ENCODE measurements at places on chromosomes 7 and 10.

- no peak for DNase-seq
These were observed 16.7 kb downstream of the USP6NL start for GRCh38 chr10:11594589-11595394.

DNA sequence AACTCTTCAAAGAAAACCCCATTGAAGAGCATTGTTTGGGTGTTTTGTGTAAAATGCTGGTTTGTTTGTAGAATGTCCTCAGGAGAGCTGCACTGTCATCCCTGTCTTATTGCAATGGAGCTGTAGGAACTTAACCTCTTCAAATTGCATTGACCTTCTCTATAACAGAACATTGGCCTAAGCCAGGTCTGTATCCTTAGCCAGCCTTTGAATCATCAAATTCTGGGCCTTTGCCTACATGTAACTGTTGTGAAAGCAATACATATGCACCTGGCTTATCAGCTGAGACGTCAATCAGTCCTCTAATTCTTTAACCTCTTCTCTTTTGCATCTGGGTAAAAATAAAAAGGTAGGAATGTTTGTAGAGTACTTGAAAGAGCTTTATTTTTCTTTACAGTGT is 196.0 kb downstream of the CSTF2T start:
- DNase-seq, result no peak

- no peak for DNase-seq
These were observed 62.5 kb downstream of the RSU1 start for GRCh38 chr10:16754765-16755164.

GRCh38 chr7:138835087-138835486 is 37.1 kb upstream of the ATP6V0A4 start:
- DNase-seq, result no peak

DNA sequence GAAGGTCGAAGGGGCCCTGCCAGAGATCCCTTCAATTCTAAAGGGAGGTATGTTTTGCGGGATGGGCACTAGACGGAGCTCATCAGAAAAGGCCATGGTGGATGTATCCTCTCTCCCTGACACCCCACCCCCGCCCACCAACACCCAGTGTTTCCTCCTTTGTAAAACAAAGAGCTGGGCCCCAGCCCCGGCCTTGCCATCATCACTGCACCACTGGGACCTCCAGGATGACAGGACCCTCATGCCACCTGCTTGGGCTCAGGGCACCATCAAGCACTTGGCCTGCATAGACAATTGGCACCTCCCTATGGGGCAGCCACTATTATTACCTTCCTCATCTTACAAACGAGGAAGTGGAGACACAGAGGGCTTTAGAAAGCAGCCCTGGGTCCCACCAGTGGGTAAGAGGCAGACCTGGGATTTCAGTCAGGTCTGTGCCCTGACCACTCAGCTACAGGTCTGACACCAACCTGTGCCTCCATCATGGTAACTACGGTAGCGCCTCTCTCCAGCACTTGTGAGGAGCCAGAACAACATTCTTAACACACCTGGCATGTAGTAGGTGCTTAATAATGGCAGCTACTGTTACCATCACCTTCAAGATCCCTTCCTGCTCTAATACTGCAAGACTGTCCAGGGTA is 2.0 kb downstream of the CALML3 start:
- no peak for DNase-seq

- no peak for DNase-seq
These were observed 400.0 kb upstream of the CELF2 start for GRCh38 chr10:10617686-10618085.

DNA sequence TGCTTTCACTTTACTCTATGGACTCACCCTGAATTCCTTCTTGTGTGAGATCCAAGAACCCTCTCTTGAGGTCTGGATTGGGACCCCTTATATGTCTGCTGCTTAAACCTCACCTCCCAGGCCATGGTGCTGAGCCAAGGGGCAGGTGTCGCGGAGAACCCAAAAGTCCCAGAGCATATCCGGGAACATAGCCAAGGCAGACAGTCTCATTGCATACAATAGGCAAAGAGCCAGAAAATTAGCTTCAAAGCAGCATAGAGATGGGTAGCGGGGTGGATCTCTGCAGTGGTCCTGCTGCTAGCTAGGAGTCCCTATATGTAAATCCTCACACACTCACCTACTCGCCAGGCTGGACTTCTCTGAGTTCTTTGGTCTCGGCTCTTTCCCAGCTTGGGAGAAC is 5.5 kb downstream of the CCL24 start:
- no peak for DNase-seq

DNA sequence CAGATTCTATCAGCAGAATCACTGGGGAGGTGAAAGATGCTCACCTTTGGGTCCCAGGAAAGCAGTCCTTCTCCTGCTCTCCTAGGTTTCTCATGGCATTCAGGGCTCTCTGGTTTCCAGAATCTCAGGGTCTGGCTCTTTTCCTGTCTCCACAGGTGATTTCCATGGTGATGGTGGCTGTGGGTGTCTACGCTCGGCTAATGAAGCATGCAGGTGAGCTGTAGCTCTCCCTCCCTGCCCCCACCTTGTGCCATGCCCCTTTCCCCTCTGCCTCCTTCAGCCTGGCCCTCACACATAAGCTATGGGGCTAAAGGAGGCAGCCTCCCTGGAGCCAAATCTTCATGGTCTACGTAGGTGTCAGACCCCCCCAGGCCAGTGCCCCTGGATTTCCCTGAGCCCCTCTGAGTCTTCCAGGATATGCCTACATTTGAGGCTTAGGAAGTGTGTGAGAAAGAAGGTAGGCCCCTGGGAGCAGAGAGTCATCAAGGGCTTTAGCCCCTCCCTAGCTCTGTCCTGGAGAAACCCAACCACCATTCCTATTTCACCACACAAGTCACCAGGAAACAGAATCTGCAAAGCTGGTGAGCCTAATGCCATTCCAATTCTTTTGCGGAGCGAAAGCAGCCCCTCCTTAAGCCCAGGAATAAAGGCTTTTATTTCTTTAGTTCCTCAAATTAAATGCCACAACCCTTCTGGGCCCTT is 17.2 kb downstream of the TSPAN33 start:
- DNase-seq, result no peak

DNA sequence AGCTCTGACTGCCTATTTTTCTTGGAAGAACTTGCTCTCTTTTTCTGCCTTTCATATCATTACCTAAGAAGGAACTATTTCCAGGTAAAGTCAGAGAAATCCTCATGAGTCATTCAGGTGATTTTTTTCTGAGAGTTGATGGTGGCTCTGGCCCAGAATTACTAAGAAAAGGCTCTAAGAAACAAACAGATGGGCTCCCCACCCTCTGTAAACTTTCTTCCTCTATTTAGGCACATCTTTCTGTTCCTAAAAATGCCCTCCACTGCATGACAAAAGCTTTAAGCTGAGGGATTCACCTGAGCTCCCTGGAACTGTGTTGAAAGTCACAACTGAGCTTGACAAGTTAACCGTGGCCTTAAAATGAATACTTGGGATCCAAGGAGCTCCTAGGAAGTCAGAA is 1.6 kb downstream of the OLAH start:
- no peak for DNase-seq

GRCh38 chr10:117463545-117463920 is 79.0 kb upstream of the EMX2 start:
- no peak for DNase-seq

DNA sequence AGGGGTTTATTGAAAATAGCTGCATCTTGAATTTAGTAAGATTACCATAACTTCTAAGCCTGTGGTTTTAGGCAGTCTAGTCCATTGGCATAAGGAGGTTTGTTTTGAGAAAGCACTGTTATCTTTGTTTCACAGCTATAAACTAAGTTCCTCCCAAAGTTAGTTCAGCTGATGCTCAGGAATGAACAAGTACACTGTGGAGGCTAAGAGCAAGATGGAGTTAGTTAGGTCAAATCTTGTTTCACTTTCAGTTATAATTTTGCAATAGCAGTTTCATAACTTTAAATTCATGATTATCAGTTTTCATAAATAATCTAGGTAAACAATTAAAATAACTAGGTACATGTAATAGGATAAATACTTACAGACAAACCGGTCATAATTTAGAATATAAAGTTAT is 15.4 kb downstream of the SEC61G start:
- DNase-seq, result no peak

GRCh38 chr7:77482015-77482414 is 55.1 kb upstream of the PTPN12 start:
- DNase-seq, result no peak

DNA sequence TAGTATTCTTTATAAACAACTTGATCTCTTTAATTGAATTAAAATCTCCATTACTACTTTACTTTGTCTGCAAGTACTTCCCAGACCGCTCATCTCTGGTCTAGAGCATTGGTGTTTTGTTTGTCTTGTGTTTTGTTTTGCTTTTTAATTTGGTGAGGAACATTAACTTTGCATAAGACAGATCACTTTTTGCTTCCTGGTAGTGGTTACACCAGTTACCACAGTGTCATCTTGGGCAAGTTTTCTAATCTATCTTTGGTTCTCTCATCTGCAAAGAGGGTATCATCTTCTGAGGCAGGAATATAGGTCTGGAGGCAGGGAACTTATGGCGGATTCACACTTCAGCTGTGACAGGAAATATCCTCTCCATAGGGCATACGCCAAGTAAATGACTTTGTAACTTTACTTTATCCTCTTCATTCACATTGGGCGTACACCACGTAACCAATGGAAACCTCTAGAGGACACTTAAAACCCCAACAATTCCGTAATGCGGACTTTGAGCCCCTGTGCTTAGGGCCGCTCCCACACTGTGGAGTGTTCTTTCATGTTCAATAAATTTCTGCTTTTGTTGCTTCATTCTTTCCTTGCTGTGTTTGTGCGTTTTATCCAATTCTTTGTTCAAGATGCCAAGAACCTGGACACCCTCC is 83.2 kb upstream of the JAZF1 start:
- DNase-seq, result no peak

- DNase-seq, result no peak
These were observed 72.6 kb upstream of the RHOBTB1 start for GRCh38 chr10:61016630-61017029.

DNA sequence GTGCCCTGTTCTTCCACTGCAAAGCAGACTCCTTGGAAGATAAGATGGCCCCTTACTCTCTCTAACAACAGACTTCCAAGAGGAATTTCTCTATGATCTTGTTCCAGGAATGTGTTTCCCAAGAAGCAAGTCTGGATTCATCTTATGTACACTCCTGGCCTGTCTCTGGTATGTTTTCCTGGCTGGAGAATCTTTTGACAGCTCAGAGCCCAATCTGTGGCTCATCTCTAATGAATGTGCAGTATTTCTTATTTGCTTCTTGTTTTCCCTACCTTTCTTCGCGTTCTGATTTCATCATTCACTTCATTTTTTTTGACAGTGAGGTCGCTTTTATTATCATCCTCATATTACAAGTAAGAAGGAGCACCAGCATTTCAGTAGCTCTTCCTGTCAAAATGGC is 53.0 kb upstream of the PITRM1 start:
- no peak for DNase-seq

GRCh38 chr7:112896026-112896601 is 105.9 kb upstream of the TMEM168 start:
- no peak for DNase-seq

GRCh38 chr7:73418113-73418703 is 15.4 kb upstream of the FZD9 start:
- DNase-seq, result no peak

GRCh38 chr10:113316506-113316905 is 236.3 kb upstream of the HABP2 start:
- no peak for DNase-seq

GRCh38 chr7:151416941-151417315 is 7.1 kb upstream of the WDR86 start:
- peak; percentile 44 for DNase-seq

DNA sequence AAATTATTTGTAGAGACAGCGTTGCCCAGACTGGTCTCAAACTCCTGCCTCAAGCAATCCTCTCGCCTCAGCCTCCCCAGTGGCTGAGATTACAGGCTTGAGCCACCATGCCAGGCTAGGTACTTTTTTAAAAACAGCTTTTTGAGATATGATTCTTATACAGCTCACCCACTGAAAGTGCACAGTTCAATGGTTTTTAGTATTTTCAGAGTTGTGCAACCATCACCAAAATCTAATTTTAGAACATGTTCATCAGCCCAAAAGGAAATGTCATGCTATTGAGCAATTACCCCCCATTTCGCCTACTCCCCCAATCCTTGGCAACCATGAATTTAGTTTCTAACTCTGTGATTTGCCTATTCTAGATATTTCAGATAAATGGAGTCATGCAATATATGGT is 73.7 kb downstream of the EVX1 start:
- DNase-seq, result no peak

- no peak for DNase-seq
These were observed 12.1 kb upstream of the SNX13 start for GRCh38 chr7:17952387-17952786.

DNA sequence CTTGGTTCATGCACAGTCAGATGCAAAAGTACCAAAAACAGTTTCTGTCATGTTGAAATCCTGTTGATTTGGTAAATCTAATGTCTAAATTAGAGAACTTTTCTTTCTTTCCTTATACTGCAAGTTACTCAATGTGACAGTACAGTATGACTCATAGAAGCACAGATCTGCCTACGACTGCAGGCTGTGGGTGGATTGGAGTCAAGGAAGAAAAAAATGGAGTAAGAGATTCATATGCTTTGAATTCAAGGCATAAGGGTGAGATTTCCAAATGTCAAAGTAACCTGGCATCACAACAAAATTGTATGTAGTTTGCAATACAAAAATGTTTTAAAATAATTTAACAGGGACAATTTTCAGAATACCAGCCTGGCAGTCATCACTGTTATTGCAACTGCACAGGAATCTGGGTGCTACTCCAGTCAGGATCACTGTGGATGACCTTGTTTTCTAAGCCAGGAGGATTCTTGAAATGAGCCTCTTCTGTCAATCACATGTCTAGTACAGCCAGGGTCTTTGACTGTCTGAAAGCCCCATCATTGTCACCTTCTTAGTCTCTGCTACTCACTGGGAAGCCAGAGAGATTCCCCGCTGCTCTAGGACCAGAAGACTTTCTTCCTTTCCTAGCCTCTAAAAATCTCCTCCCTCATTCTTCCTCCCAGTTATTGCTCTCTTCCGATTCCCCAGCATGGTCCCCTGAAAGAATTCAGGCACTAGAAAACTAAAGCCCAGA is 83.6 kb downstream of the CD36 start:
- no peak for DNase-seq

DNA sequence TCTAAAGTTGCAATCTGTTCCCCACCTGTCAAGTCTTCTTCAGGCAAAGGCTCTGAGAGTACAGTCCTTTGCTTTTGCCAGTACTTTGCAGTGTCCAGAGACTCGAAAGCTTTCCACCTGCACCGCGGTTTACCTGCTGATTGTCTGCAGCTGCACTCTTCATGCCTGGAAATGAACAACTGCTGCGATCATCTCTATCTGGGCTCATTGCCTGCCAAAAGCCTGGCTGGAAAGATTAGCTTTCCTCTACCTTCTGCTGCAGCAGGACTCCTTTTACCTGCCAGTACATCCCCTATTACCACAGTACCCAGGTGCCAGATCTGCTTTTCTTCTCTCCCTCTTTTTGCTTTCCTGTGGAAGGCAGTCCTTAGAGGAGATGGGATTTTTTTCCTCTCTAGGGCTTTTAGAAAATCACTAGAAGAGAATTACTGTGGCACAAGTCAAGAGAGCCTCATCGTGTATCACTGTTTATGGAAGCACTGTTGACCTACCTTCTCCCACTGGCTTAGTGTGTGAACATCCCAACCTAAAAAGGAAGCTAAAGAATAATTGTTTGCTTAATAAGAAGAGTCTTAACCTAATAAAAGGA is 2.2 kb downstream of the STRIP2 start:
- DNase-seq, result no peak

- DNase-seq, result no peak
These were observed 45.5 kb upstream of the TMEM140 start for GRCh38 chr7:135102372-135102771.
